Kidney epithelial cell (primary cell): ENCODE measurements at places on chromosomes 12 and 14. TPM values are rescaled to one million over a fixed set of nuclear protein-coding genes. Genes with fewer than 3 reads are reported as not detected.

GRCh38 chr14:65986041-65986440, 500.1 kb upstream of the CCDC196 start:
- no peak for DNase-seq

- no peak for DNase-seq
These were observed 718.8 kb upstream of the TMEM132C start for GRCh38 chr12:127548123-127548553.

GRCh38 chr14:101820283-101820798, 58.8 kb downstream of the PPP2R5C start:
- DNase-seq, result no peak

GRCh38 chr12:118355843-118356242, 16.9 kb downstream of the TAOK3 start:
- no peak for DNase-seq

GRCh38 chr12:70214972-70215617, 28.1 kb upstream of the CNOT2 start:
- no peak for DNase-seq

WSCD2 gene
- total RNA-seq, result 0.04 TPM in 1 of 2 replicates, not detected in the other
